ENCODE measurements at places on chromosomes 16 and 17.

GRCh38 chr17:75635610-75636202 is 2.5 kb downstream of the SMIM5 start:
- no peak for DNase-seq

- DNase-seq = no peak
Measured at GRCh38 chr16:1475552-1476114, 805 bp upstream of the CLCN7 start.

GRCh38 chr16:26768385-26769010 is 298.2 kb upstream of the C16orf82 start:
- no peak for DNase-seq

DNA sequence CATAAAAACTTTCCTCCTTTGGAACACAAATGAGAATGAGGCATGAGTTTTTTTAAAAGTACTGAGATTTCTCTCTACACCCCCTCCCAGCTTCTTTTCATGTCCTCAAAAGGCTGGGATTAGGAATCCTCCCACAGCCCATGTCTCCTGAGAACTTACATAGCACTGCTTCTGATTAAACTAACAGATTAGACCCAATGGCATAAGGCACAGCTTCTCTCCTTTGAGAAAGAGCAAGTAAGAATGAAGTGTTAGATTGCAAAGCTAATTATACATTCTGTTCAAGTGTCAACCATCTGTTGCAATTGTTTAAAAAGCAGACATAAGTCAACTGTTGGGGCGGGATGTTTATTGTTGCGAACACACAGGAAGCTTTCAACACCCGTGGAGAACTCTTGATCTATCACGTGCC is 715.1 kb downstream of the CDH11 start:
- no peak for DNase-seq

DNA sequence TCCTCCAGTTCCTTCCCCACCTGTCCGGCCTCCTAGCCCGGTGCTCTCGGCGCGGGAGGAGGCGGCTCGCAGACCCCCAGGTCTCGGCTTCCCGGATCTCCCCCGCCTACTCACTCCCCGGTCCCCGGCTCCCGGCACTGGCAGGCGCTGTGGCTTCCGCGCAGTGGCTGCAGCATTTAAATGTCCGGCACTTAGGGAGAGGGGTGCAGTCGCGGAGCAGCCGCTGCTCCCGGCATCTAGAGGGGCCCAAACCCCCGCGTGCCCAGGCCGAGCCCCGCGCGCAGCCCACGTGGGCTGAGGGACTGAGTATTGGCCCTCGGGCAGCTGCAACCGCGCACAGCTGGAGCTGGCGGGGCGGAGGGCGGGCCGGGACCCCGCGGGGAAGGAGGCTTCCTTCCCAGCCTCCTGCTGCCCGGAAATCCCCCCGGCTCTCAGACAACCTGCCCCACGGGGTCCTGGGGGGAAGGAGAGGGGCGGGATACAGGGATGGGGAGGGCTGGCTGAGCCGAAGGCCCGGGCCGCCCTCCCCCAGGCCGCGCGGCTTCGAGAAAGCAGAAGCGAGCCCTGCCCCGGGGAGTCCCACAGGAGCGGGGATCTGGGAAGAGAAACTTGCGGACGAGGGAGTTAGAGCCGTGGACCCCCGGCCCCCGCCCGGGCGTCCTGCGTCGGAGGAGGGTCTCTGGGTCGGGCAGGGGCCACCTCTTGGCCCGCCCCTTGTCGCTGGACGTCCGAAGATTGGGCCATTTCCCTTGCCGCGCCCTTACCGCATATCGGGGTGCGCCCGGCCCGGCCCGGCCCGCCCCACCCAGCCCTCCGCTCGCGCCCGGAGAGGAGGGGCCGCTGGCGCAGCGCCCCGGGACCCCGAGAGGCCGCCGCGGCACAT is at the start of gene MMP25:
MMP25 (plus strand) TSS at position 804 of the 883 bp plus-strand sequence. CDS start 357 bp downstream, outside the sequence.
- no peak for DNase-seq

- no peak for DNase-seq
Measured at GRCh38 chr17:238071-238963, 56.9 kb upstream of the DOC2B start.

GRCh38 chr16:89187032-89187769 is 13.1 kb downstream of the SLC22A31 start:
- DNase-seq = peak; percentile 54

DNA sequence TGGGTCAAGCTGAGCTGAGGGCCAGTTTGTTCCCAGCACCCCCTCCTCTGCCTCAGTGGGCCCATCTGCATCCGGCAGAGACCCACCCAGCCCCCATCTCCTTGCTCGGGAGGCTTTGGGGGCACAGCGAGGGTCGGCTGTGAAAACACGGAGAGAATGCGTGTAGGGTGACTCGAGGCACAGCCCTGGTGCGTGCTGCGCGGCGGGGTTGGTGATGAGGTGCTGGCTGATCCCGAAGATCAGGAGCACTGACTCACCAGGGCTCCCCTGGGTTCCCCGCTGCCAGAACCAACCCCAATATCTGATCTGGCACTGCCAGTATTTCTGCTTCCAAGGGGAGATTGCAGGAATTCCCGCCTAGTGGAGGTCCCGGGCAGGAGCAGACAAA is 7.5 kb upstream of the KRT17 start:
- DNase-seq = no peak
